Neural cell (in vitro differentiated cells): ENCODE measurements at places on chromosomes 4 and X. TPM values are rescaled to one million over a fixed set of nuclear protein-coding genes. Genes with fewer than 3 reads are reported as not detected.

MAGEA8 gene
- polyA plus RNA-seq, result not detected in 2 replicates

SEPTIN6 gene
- 153 and 155 TPM in 2 replicates for polyA plus RNA-seq

SLC10A6 gene
- not detected in 2 replicates for polyA plus RNA-seq

LAS1L gene
- 40.0 and 43.4 TPM in 2 replicates for polyA plus RNA-seq

AKAP4 gene
- not detected in 2 replicates for polyA plus RNA-seq

IQCM gene
- not detected in 2 replicates for polyA plus RNA-seq

TCEAL6 gene
- polyA plus RNA-seq, result not detected in 2 replicates
